ENCODE measurements at places on chromosomes 5 and 9.

- DNase-seq = no peak
Observed at GRCh38 chr5:112346411-112347044, 72.5 kb downstream of the EPB41L4A start.

DNA sequence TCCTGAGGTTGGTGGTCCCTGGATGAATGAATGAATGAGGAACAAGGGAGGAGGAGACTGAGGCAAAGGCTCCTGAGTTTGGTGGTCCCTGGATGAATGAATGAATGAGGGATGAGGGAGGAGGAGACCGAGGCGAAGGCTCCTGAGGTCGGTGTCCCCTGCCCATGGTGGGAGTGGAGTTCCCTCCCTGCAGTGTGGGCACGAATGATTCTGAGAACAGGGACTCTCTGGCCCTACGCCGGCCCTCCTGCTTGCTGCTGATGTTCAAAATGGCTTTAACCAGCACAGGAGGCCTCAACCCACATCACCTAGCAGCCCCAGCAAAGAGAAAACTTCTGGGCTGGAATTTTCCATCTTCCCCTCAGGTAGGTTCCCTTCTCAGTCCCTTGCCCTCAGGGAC lies 377.8 kb downstream of the IRX2 start:
- DNase-seq = no peak

DNA sequence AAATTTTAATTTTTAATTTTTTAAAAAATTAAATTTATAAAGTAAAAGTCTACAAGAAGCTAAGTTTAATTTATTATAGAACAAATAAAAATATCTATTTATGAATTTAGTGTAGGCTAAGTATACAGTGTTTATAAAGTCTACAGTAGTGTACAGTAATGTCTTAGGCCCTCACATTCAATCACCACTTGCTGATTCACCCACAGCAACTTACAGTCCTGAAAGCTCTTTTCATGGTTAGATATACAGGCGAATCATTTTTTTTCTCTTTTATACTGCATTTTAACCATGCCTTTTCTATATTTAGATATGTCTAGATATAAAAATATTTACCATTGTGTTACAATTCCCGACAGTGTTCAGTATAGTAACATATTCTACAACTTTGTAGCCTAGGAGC lies 55.9 kb downstream of the PCSK1 start:
- no peak for DNase-seq

GRCh38 chr9:89558196-89558899 lies 46.5 kb upstream of the GADD45G start:
- DNase-seq = no peak

- no peak for DNase-seq
Observed at GRCh38 chr5:53792338-53792737, 231.9 kb downstream of the NDUFS4 start.

DNA sequence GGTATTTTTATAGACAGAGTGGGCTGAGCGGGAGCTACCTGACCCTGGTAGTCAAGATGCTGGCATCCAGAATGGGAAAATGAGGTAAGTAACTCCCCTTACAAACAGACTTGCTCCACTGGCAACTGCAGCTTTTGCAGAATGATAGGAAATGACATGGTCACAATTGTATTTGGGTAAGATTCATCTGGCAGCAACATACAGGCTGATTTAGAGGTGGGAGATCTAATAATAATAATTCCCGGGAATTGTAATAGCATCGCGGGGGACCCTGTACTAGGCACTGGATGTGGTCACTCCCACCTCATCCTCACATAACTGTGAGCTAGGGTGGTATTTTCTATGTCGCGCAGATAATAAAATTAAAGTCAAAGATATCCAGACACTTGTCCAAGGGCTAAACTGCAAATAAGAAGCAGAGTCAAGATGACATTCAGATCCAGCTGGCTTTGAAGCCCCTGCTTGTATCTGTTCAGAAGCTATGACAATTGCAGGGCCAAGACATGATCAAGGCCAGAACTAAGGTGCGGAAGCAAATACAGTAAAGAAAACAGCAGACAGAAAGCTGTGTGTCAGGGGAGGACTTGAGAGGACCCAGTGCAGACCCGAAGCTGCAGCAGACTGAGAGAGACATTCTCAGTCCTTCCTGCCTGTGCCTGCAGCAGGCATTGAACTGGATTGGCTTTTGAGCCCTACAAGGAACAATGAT lies 507.2 kb downstream of the BNC2 start:
- DNase-seq = no peak

- DNase-seq = no peak
Observed at GRCh38 chr9:121222524-121223171, 21.0 kb upstream of the RAB14 start.

DNA sequence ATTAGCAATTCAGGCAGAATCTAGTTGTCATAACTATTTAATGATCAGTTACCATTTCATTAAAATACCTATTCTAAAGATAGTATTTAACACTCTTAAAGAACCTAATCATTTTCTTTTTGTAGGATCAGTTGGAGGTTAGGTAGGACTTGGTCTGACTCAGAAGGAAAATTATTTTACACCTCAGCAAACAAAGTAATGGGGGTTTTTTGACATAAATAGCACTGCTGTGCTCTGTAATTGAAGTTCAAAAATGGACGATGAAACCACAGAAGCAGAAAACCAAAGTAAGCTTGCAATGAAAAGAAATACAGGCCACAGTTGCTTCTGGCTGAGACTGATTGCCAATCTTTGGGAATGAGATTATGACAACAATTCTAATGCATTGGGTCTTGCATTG lies 187.0 kb upstream of the TRPM3 start:
- DNase-seq = no peak

GRCh38 chr5:10856683-10857337 lies 95.8 kb upstream of the DAP start:
- no peak for DNase-seq

- no peak for DNase-seq
Observed at GRCh38 chr5:154118893-154119336, 71.6 kb upstream of the GALNT10 start.

GRCh38 chr5:77921094-77921768 lies 145.1 kb upstream of the TBCA start:
- no peak for DNase-seq

GRCh38 chr5:157245886-157246285 lies 20.0 kb upstream of the CYFIP2 start:
- DNase-seq = no peak

GRCh38 chr9:134399435-134400056 lies 73.3 kb downstream of the RXRA start:
- DNase-seq = no peak

DNA sequence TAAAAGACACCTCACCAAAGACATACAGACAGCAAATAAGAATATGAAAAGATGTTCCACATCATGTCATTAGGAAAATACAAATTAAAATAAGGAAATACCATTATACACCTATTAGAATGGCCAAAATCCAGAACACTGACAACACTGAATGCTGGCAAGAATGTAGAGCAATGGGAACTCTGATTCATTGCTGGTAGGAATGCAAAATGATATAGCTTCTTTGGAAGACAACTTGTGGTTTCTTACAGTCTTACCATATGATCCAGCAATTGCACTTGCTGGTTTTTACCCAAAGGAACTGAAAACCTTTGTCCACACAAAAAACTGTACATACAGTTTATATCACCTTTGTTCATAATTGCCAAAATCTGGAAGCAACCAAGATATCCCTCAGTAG lies 6.5 kb downstream of the TMEM161B start:
- no peak for DNase-seq

DNA sequence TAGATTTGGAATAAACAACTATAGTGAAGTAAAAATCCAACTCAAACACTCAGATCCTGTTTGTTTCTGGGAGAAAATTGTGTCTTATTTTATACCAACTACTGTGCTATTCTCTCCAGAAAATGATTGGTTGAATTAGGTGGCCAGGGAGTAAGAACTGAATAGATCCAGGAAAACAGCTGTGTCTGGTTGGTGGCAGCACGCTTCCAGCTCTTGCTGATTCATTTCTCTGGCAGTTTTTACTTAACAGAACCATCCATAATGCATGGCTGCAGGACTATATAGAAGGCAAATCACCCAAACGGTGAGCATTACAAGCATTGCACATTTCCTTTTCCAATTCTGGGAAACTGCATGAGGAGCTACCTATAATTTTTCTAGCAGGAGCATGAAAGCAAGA lies 29.5 kb downstream of the DMAC1 start:
- no peak for DNase-seq

DNA sequence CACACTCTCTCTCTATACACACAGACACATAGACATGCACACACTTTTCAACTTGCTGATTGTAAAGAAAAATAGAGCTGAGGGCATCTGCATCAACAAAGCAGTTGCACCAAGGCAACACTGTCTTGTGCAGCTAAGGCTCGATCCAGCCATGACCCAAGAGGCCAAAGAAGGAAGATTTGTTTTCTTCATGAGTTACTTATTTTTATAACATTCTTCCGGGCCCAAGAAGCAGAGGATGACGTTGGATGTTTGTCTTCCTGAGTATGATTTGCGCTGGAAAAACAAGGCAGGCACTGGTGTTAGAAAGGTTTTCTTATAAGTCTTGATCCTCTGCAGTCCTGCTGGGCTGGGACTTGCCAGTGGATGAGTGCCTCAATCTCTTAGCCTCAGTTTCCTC lies 344.1 kb downstream of the ADAMTS6 start:
- no peak for DNase-seq

DNA sequence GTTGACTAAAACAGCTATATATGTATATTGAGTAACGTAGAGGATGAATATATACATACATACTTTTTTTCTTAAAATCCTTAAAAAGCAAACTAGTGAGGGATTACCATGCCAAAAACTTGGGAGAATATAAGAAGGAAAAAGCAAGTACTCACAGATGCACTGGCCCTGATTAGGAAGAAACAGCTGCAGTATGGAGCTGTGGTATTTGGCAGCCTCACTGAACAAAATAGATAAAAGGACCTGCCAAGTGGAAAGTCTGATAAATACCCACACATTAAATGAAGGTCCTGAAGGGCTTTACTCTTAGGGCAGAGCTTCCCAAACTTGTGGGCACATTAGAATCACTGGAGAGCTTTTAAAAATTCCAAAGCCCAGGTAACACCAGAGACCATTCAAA lies 80.6 kb downstream of the FEM1C start:
- no peak for DNase-seq

GRCh38 chr5:148469501-148469935 lies 85.8 kb downstream of the FBXO38 start:
- DNase-seq = no peak

DNA sequence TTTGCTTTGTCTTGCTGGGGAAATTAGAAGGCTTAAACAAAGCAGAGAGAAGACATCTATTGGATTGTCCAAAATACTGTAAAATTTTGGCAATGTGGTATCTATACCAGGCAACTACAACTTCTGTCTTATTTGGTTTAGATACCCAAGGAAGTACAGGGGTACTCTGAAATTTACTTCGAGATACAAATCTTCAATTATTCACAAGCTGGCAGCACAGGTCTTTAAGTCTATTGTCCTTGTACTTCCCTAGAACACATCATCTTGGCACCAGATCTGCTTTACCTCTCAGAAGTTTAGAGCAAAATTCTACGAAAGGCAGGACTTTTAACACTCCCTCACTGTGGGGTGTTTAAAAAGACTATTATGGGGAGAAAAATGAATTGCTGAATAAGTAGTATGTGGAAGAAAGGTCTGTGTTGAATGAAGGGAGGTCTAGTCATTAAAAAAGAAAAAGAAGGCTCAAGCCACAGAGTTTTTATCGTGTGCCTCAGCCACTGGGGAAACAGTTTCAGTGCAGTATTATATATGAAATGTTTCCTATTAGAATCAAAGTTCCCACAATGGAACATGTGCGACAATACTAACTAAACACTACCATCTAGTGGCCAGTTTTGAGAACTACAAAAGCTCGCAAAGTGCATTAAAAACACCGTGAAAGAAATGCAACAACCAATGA lies 93.7 kb downstream of the PDE4D start:
- no peak for DNase-seq

DNA sequence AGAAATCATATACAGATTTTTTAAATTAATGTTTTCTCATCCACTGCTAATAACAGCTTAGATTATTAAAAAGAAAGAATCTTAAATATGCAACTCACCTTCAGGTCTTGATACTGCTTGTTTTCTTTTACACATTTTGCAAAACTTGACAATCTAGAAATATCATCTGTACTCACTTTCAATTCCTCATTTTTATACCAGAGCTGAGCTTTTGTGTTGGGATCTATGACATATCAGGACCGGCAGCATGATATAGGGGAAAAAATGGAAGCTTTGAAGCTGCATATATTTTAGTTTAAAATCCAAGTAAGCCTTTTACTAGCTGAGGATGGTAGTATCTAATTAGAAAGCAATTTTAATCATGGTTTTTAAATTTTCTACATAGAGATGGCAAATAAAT lies 75.7 kb upstream of the SMARCA2 start:
- no peak for DNase-seq

DNA sequence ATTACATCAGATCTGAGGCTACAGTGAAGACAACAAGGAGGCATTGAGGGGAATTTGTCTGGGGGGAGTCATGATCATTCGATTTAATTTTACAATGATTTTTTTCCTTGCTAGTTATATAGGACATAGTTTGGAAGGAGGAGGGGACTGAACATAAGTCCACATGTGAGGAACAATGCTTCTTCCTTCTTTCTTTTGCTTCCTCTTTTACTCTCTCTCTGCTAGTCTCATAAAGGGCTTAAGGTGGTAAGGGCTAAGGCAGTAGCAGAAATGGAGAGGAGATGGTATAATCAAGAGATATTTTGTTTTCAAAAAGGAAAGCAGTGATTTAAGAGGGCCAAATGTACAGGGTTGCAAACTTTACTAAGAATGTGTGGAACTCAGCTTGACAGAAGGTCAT lies 64.3 kb downstream of the GRIN3A start:
- no peak for DNase-seq

GRCh38 chr5:124876566-124876965 lies 130.1 kb upstream of the ZNF608 start:
- DNase-seq = no peak

DNA sequence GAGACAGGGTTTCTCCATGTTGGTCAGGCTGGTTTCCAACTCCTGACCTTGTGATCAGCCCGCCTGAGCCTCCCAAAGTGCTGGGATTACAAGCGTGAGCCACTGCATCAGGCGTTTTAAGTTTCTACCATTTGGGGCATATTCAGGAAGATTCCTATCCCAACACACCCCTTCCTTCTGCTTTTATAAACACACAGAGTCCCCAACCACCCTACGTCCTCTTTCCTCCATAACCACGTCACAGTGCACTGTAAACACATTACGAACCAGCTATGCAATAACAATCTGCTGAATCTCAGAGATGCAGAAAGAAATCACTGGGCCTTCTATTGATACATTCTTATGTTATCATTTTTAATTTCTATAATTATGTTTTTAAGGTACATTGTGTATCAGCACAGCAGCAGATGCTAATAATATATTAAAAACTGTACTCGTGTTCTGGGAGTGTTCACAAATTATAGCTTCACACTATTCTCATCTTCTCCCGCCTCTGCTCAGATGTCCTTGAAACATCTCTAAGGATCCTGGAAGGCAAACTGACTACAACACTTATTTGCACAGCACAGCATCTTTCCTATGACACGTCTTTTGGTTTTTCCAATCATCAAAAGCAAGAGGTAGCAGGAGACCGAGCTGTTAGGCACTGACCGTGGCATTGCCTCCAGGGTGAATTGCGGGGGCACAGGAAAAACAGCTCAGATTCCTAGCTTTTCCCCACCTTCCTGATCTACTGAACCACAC lies 60.2 kb downstream of the KCNIP1 start:
- no peak for DNase-seq

- DNase-seq = no peak
Observed at GRCh38 chr5:139669662-139670368, 21.7 kb downstream of the CXXC5 start.

GRCh38 chr9:68851657-68852056 lies 146.6 kb downstream of the PIP5K1B start:
- no peak for DNase-seq
